ENCODE measurements at places on chromosomes 11 and 22.
A peak's percentile ranks its signal among the peaks of the same experiment; 100 is the strongest.

- peak; percentile 37 for DNase-seq
These were observed 74.4 kb downstream of the ARHGAP32 start for GRCh38 chr11:129117595-129118350.

- no peak for DNase-seq
These were observed 34.9 kb upstream of the ACER3 start for GRCh38 chr11:76825726-76826396.

DNA sequence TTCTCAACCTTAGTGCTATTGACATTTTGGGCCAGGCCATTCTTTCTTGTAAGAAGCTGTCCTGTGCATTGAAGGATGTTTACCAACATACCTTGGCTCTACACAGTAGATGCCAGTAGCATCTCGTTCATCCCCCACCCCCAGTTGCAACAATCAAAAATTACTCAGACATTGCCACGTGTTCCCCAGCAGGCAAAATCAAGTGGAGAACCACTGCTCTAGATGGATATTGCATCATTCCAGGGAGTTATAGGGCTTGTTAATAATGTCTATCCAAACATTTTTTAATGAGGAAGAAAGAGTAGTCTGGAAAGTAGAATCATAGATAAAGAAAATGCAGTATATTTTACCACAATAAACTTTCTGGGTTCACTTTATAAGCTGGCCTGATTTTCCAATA is 64.1 kb downstream of the PRMT3 start:
- DNase-seq, result no peak

GRCh38 chr22:20298803-20299745 is 20.8 kb downstream of the DGCR6L start:
- peak; percentile 84 for DNase-seq

DNA sequence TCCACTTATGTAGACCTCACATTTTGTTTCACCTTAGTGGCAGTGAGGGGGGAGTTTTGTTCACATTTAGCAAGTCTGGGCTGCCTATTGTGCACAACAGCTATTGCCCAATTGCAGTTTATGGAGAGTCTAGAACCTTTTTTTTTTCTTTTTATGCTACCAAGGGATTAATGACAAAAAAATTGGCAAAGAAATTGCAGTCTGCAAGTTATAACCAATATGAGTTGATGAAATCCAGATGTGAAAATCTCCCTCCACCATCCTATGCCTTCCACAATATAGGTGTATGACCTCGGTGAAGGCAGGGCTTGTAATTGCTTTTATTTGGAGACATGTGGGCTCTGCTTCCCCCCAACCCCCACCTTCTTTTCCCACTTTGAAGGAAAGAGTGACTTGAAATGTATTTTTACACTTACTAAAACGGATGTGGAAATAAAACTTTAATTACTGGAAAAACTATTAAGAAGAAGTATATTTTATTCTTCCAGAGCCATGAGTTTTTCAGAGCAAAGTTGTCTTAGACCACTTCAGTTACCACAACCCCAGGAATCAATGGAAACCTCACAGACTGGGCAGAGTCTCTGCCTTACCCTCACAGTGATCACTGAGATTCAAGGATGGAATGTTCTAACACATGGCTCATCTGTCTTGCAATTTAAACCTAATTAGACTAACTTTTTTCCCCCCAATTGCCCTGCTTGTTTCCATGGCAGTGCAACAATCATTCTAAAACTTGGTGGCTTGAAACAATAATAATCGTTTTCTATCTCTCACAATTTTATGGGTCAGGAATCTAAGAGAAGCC is 120.8 kb upstream of the SLC5A12 start:
- no peak for DNase-seq

DNA sequence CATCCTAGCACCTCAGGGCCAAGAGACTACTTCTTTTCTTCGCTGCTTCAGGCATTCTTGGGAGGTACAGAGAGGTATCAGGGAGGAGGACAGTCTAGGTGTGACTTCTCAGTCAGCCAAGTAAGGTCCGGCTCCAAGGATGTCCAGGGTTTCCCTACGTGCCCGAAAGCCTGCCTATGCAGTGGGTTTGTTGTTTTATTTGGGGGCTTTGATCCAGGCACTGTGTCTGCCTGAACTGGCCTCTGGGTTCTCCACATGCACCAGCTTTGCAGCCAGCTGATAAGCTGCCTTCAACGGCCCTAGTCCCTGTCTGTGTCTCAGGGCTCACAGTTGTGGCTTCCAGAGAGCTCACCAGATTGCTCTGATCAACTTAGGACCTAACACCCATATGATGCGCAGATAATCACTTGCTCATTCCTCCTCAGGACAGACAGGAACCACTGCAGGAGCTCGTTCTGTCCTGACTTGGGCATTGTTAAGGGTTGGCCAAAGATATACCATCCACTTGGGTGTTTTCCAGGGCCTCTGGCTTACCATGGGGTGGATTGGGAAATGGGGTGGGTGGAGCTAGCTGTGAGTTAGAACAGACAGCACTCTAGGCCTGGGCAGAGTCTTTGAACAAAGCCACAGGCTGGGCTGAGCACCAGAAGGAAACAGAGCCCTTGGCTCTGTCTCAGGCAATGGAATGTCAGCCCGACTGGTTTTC is 45.5 kb upstream of the CRYBB3 start:
- DNase-seq, result no peak

DNA sequence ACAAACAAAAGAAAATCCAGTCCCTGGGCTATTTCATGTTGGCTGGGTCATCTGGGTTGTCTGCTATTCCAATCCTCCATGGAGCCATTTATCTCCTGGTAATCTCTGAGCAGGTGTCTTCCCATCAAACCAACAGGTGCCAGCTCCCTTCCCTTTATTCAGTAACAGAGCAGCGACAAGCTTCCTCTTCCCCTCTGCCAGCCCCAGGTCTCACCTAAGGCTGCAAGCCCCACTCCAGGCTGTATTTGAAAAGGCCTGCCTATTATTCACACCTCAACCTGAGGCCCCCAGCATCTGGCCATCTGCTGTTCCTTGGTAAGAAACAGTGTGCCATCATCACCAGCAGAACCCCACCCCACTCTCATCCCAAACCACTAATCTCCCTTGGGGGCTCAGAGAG is 436.2 kb downstream of the BUD13 start:
- no peak for DNase-seq

- no peak for DNase-seq
These were observed 2.1 kb downstream of the CLDN25 start for GRCh38 chr11:113781682-113782081.

- DNase-seq, result no peak
These were observed 407.6 kb downstream of the RAB38 start for GRCh38 chr11:87767615-87768014.

- DNase-seq, result no peak
These were observed 8.7 kb upstream of the EFCAB6 start for GRCh38 chr22:43820651-43821305.

DNA sequence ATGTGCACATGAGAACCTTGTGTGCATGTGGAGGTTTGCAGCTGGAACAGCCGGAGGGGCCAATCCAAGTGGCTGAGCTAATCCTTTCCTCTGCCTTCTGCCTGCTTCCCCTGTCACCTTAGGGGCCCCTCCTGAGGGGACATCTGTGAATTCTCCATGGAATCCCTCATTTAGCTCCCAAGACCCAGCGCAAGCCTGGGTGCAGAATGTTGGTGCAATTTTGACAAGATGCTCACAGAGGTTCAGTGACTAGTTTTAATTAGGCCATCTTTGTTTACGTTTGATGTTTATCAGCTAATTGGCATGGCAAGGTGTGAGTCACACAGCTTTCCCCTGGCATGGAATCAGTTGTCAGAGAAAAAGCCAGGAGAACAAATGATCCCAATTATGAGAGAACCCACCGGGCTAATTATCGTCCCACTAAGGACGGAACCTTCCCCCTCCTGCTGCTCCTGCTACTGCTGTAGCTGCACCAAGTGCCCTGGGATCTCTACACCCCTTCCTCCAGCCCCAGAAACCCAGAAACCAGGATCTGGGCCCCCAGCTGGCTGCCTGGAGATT is 63.6 kb upstream of the PAX6 start:
- no peak for DNase-seq

Measured in T-helper 1 cell (primary cell).